ENCODE measurements at places on chromosomes 2 and 18.

DNA sequence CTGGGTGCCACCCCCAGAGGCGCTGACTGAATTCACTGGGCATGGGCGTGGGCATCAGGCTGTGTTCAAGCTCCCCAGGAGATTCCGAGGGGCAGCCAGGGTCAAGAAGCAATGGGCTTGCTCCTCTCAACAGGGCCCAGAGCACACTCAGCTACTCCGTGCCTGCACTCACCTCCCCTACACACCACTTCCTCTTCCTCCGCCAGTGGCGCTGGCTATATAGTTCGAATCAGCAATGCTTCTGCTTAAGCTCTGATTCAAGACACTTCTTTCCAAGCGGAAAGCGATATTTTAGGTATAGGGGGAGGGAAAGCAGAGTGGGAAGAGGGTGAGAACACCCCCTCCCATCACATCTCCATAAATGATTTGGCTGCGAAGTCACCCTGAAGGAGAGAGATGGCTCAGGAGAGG is 42.1 kb downstream of the CRACDL start:
- DNase-seq: peak; percentile 14

GRCh38 chr2:43542285-43542933 is 53.4 kb downstream of the THADA start:
- DNase-seq: peak; percentile 68

- DNase-seq: no peak
Measured at GRCh38 chr2:82246220-82246775, 1941.7 kb upstream of the LRRTM1 start.

DNA sequence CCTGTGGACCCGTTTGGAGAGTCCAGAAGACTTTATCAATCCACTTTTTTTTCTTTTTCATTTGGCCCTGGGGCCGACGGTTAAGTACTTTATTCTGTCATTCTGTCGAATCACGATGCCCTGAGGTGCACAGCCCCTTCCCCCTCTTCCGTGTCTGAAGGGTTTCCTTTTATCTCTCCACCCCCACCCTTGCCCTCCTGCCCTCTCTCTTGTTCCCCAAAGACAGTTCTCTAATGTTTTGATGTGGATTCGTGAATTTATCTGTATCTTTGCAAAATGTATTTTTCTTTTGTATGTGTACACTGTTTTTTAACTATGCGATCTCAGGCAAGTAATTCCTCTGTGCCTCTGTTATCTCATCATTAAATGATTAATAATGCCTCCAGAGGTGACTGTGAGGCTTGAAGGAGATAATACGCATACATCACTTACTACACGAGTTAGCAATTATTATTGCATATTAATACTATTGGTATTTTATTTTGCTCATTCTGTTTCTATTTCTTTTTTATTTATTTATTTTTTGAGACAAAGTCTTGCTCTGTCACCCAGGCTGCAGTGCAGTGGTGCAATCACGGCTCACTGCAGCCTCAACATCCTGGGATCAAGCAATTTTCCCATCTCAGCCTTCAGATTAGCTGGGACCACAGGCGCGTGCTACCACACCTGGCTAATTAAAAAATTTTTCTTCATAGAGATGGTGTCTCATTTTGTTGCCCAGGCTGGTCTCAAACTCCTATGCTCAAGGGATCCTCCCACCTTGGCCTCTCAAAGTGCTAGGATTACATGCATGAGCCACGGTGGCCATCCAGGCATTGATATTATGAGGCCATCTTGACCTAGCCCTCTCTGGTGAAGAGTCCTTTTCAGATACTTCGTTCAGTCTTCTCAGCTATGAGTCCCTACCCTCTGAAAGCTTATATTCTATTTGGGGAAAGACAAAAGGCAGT is 1.4 kb upstream of the CASP8 start:
- no peak for DNase-seq

DNA sequence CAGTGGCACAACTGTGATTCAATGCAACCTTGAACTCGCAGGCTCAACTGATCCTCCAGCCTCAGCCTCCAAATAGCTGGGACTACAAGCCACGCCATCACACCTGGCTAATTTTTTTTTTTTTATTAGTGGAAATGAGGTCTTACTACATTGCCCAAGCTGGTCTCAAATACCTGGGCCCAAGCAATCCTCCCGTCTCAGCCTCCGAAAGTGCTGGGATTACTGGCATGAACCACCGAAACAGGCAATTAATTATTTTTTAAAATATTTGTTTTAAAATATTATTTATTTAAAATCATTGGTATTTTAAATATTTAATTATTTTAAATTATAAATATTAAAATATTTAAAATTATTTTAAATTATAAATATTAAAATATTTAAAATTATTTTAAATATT is 24.5 kb downstream of the SRBD1 start:
- DNase-seq: no peak

GRCh38 chr2:196268538-196269338 is 97.4 kb upstream of the STK17B start:
- DNase-seq: peak; percentile 83

- DNase-seq: no peak
Measured at GRCh38 chr2:232941912-232942594, 71.0 kb downstream of the NGEF start.

- no peak for DNase-seq
Measured at GRCh38 chr2:73892631-73893329, at the start of gene ACTG2. Gene ACTG2 (plus strand): TSS chr2:73893008. CDS start chr2:73901312, 8,304 bp downstream.

- no peak for DNase-seq
Measured at GRCh38 chr18:47110492-47111274, 39.6 kb downstream of the HDHD2 start.

All from common myeloid progenitor, CD34-positive (primary cell).